ENCODE measurements at places on chromosomes 4 and X. TPM values are rescaled to one million over a fixed set of nuclear protein-coding genes. Genes with fewer than 3 reads are reported as not detected.

DNA sequence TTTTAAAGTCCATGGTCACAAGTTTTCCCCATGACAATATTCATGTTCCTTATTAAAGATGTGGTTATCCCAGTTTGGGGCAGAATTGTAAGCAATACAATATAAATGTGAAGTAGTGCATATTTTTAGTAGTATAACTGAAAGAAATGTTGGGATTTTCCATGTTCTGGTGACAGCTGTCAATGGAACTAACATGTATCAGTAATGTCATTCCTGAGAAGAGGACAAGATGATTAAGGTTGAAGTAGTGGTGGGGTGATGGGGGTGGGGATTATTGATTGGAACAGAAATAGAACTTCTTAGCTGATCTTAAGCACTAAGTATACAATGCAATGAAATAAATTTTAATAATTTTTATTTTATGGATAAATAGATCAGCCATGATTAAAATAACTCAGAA, 81.6 kb downstream of the PDHA2 start:
- DNase-seq, result no peak

Gene RBM41
- total RNA-seq, result 27.2 TPM

DNA sequence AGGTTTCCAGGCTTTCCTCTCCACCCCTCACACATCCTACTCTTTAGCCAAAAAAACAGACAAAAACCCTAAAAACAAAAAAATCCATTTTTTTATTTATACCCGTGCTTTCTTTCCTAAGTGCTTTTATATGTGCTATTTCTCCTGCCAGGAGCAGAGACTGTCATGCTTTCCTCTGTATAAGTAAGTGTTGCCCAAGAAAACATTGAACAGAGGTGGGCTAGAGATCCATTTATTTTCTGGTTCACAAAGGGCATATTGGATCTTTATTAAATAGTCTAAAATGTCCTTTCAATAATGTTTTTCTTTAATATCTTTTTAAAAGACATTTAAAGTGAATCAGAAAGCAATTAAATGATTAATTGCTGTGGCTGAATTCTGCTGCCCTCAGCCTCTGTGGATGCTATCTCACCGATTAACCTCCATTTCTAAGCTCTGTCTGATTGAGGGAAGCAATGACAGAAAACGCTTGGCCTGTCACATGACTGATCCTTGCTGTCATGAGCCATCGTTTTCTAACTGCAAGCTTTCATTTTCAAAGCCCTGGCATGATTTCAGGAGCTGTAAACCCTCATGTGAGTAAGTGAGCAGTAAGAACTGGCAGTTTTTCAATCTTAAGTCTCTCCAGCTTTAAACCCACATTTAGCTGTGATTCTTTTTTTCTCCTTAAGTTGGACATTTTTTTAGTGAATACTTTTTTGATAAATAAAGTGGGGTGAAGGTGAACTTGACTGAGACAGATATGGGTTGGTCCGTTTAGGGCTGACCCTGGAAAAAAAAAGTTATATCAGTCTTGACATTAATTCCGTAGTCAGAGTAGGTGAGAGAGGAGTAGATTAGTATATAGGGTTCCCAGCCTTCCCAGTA, 180.7 kb upstream of the PGRMC2 start:
- peak; percentile 97 for DNase-seq

Gene TEX11
- total RNA-seq, result not detected

DNA sequence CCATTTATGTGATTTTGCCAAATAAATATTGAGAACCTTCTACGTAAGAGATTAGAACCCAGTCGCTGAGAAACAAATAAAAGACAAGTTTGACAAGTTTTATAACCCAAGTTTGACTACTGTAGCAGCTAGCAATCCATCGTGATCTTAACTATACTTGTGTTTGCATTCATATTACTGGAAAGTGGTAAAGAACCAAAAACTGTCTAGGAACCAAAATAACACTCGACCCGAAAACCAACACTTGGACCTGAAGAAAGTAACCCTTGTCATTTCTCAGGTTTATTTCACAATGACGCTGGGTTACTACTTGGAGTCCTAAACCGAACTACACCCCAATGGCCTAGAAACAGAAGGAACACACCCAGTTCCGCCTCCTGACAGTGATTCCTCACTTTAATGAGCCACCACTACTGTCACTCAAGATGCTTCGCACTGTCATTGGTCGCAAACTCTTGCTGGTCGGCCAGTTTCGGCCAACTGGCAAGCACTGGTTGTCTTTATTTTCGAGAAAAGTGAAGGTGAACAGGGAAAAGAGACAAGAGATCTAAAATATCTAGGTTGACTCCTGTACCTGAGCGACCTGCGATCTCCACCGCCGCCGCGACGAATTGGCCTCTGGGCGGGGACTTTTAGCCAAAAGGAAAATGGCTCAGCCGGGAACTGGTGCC, 496 bp downstream of the FBXO8 start:
- peak; percentile 98 for DNase-seq

Gene HSFX3
- not detected for total RNA-seq

DNA sequence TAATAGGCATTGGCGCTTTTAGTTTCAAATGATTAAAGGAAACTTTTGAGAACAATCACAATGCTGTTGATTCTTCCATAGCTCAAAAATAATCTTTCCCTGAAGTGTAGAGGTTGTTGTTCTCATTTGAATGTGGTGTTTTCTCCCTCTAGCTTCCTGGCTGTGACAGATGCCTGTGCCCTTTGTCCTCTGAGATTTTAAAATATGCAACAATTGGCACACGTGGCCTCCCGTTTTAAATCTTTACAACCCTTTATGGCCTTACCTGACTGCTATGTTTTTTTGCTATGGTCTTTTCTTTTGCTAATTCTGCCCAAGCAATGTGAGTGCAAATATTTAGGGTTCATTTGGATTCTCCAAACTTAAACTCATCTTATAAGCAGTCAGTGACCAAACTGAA, 22.9 kb upstream of the CASK start:
- DNase-seq, result no peak

Gene PGAM4
- total RNA-seq, result not detected

GRCh38 chrX:5458300-5458842, 770.3 kb downstream of the NLGN4X start:
- no peak for DNase-seq

Gene FAM47A
- not detected for total RNA-seq

Gene SGMS2
- 84.0 TPM for total RNA-seq

Gene CACNA1F
- total RNA-seq, result not detected

- no peak for DNase-seq
Measured at GRCh38 chr4:25330905-25331808, 18.6 kb downstream of the ZCCHC4 start.

GRCh38 chr4:146522869-146523205, 1.1 kb upstream of the SLC10A7 start:
- peak; percentile 11 for DNase-seq

DNA sequence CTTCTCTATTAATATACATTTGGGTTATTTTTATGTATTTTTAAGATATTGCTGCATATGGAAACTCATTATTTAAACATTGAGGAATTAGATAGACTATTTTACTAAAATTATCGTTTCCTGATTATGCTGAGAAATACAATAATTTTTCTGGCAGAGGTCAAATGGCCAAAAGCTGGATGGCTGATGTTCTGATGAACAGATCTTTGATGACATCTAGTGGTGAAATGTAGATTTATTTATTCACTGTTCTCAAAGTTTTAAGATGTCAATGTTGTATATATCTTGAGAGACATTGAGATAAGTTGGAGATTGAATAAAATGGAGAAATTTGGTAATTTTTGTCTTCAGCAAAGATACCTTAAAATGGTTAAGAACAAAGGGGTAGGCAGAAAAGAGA, 96.2 kb downstream of the UGT8 start:
- DNase-seq, result peak; percentile 38

- DNase-seq, result peak; percentile 75
Measured at GRCh38 chr4:85968945-85969819, 390.7 kb downstream of the MAPK10 start.

Gene TLR8
- 1.7 TPM for total RNA-seq

DNA sequence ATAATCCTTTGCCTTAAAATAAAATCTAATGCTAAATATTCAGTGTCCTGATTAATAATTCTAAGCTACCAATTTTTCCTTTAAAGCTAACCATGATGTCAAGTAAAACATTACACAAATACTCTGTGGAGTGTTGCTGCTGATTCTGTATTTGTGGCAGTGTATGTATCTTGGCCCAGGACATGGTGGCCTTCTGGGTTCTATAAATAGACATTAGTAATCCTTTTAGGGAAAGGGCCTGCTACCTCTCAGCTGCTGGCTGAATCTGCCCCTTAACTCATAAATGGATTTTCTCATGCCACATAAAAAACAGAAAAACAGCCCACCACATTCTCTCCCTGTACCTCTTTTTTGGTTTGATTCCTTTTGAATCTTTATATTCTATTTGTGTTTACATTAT, 1.2 kb upstream of the XK start:
- peak; percentile 17 for DNase-seq

- DNase-seq, result no peak
Measured at GRCh38 chrX:136488706-136489105, 959 bp downstream of the BRS3 start.

DNA sequence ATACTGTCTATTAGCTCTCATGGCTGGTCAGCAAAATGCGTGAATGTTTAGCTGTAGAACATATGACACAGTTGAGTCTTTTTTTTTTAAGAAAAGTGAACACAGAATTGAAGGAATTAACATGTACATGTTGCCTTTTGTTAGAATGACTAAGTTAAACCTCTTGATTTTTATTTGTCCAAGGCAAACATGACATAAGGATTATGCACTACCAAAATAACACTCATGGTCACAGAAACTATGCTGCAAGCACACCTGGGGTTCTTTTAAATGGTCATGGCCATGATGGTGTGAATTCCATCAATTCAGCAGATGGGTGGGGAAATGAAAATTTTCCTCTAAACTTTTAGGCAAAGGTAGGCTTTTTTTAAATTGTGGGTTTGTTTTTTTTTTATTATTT, 80.1 kb upstream of the CXCL13 start:
- DNase-seq, result no peak

GRCh38 chr4:118974758-118975157, 86.1 kb downstream of the SYNPO2 start:
- no peak for DNase-seq

DNA sequence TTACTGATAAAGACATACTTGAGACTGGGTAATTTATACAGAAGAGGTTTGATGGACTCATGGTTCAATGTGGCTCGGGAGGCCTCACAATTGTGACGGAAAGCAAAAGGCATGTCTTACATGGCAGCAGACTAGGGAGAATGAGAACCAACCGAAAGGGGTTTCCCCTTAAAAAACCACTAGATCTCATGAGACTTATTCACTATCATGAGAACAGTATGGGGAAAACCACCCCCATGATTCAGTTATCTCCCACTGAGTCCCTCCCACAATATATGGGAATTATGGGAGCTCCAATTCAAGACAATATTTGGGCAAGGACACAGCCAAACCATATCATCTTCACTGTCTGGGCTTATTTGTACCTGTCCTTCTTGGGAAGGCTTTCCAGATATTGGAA, 22.8 kb upstream of the MUC7 start:
- no peak for DNase-seq

Gene GYPB
- 35.2 TPM for total RNA-seq

DNA sequence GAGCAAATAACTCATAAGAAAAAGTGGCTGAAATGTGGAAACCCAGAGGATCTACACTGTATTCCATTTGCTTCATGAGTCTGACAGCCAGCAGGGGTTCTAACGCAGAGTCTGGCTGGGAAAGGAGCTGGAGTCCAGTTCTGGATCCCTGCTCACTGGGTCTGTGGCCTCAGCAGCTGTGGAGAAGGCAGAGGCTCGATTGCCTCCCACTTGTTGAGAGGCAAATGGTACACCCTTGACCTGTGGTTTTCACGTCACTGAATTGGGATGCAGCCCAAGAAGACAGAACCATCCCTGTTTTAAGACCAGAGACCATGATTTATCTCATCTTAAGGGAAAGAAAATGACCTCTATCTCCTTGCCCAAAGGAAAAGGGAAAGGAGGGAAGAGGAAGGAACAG, 147.0 kb upstream of the NOCT start:
- DNase-seq, result no peak

DNA sequence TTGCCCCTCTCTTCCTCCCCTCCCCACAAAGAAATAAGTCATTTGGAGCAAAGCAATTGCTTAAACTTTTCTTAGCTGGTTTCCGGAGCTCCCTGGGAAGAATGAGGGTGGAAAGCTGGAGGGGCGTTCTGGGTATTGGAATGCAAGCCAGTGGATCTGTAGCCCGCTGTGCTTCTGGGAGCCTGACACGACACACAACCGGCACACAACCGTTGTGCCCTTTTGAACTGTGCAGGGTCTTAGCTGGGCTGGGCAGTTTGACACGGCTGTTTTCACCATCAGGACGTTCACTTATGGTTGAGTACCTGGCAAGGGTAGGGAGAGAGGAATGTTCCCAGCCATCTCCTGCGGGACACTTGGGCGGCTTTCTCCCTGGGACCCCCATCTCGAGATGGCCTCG, 38.3 kb downstream of the SHROOM2 start:
- DNase-seq, result no peak

DNA sequence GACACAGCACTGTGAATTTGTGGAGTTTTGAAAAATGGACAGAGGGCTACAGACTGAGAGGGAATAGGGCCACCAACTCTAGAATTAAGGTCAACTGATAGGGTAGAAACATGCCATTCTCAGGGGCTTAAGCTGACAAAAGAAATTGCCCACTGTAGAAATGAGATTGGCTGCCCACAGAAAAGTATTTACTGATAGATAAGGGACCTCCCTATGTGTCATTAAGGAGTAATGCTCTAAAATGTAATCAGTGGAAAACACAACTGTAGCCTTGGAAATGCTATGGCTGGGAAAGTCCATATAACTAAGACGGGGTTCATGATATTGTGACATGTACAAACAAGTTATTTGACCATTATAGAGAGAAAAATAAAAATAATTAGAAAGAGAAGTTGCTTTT, 4.6 kb downstream of the RTL9 start:
- no peak for DNase-seq

DNA sequence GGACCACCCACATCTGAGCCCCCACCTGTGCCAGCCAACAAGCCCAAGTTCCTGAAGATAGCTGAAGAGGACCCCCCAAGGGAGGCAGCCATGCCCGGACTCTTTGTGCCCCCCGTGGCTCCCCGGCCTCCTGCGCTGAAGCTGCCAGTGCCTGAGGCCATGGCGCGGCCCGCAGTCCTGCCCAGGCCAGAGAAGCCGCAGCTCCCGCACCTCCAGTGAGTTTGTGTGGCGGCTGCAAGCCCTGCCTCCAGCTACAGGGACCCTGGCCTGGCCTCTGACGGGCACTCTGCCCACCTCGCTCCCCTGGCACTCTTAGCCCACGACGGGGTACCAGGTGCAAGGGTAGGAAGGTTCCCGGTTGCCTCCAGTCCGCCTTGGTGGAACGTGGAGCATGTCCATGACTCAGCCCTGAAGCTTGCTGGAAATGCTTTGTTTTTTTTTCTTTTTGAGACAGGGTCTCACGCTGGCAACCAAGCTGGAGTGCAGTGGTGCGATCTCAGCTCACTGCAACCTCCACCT, 13.7 kb upstream of the ADD1 start:
- DNase-seq, result no peak

GRCh38 chr4:13537011-13537831, 7.1 kb downstream of the NKX3-2 start:
- no peak for DNase-seq

DNA sequence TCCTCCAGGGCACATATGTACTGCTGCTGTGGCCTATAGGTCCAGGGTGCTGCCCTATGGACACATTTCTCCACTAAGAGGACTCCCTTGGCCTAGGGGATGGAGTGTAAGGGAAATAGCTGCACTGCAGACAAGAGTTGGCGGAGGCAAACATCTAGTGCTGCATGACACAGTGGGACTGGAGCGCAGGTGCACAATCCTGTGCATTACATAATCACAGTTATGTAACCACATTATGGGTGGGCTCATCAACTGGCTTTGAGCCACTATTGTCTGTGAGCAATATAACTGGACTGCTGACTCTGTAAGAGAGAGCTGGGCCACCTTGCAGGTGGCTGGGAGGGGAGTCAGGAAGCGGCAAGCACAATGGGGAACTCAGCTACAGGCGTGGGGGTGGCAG, 3.2 kb upstream of the TIGD2 start:
- no peak for DNase-seq
